HT1080 (cell line): ENCODE measurements at places on chromosomes 3 and 15.

DNA sequence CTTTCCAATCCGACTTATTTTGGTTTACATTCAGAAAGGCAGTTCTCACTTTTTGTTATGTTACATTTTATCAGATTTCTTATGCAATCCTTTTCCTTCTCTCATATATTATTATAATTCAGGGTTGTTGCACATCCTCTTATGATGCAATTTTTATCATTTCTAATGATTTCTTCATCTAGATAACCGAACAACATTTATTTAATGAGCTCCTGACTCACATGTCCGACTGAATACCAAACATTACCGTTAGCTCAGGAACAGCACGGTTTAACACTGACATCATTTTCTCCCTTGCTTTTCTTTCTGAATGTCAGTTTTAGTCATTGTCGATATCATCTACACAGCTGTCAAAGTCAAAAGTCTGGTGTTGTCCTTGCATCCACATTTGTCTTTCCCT, 199.2 kb downstream of the BCHE start:
- DNase-seq: no peak

GRCh38 chr15:77340245-77340644, 79.7 kb downstream of the PEAK1 start:
- no peak for DNase-seq

- DNase-seq: no peak
Observed at GRCh38 chr15:28026764-28027713, 72.1 kb downstream of the OCA2 start.

DNA sequence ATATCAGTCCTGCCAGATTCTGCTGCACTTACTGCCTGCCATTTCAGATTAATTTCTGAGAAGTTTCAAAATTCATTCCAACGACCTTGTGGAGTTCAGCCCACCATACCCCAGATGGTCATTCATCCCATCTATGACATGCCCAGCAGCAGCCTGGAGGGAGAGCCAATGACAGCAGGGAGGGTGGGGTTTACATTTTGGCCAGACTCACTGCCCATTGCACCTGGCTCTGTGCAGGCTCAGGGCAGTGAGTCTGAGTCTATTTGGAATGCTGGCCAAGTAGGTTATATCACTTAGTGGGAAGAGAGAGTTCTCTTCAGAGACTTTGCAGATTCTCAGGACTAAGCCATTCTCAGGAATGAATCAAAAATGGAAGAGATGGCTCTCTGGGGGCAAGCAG, 21.5 kb downstream of the SRPRB start:
- no peak for DNase-seq

- DNase-seq: peak; percentile 26
Observed at GRCh38 chr3:58353722-58354553, 21.2 kb downstream of the PXK start.

DNA sequence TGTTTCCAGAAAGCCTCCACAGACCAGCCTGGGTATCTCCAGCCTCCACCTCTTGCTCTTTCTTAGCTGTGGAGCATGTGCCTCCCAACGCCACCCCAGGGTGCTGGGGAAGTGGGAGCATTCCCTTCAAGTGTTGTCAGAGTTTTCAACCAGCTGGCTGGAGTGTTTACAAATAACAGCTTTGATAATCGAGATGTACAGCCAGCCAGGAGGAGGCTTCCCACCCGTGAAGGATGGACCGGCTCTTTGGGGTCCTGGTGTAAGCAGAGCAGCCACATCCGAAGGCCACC, 8.5 kb upstream of the OXTR start:
- no peak for DNase-seq

- no peak for DNase-seq
Observed at GRCh38 chr3:35793667-35794066, 154.3 kb downstream of the ARPP21 start.

DNA sequence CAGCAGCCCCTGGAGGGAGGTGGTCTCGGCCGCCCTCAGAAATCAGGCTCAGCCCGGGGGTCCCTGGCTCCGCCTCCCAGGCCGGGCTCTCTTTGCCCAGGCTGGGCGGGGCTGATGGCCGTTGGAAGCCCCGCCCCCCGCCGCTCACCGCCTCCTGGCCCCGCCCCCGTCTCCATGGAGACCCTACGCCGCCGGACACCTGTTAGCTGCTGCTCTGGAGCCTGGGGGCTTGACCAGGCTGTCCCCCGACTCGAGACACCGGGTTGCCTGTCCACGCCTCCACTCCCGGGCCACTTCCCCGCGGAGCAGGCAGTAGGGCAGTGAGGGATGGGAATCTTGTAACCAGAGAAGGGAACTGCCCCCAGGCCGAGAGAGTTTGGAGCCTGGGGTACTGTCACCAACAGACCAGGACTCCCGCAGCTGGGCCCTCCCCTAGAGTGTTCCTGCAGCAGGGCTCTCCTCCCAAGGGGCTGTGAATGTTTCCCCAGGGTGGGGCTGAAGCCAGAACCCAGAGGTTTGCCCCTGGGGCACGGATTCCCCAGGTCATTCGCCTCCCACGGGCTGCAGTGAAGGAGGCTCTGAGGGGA, 27.8 kb upstream of the RPL32 start:
- no peak for DNase-seq

DNA sequence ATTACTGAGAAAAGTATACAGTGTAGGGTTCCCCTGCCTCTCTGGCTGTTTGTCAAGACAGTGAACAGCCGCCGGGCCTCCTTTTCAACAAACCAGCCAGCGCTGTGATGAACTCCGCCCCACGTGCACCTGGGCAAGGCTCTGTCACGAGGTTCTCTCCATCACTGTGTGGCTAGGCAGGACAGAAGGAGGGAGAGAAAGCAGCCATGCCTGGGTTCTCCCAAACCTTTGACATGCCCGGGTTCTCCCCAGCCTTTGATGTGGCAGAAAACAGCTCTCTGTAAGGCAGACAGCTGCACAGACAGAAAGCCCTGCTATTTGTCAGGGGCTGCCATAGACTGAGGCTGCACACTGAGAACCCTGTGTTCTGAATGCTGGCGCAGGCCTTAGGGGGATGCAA, 101.4 kb upstream of the TRPM1 start:
- no peak for DNase-seq

DNA sequence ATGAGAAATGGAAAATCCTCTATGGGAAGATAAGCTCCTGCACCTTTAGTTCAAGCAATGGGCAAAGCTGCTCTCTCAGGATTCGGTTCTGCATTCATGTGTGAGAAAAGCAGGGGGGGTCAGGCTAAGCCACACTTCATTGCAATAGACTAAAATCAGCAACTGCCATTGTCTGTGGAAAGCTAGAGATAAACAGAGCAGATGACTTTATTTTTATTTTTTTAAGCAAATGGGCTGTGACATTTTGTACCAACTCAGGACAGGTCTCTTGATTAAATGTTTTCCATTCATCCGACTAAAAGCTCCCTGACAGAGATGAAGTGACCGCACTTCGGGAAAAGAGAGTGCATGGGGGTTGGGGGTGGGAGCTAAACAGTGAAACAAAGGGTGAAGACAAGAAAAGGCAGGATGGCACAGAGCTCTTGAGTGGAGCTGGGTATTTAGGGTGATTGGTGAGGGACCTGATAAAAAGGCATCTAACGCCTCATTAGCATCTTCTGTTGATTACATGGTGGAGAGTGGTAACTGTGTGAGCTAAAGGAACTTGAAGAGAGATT, 987.4 kb downstream of the TUSC7 start:
- DNase-seq: no peak

- DNase-seq: no peak
Observed at GRCh38 chr3:149263856-149264255, 42.2 kb upstream of the CP start.

GRCh38 chr15:65020419-65020818, 9.0 kb downstream of the MTFMT start:
- DNase-seq: no peak

DNA sequence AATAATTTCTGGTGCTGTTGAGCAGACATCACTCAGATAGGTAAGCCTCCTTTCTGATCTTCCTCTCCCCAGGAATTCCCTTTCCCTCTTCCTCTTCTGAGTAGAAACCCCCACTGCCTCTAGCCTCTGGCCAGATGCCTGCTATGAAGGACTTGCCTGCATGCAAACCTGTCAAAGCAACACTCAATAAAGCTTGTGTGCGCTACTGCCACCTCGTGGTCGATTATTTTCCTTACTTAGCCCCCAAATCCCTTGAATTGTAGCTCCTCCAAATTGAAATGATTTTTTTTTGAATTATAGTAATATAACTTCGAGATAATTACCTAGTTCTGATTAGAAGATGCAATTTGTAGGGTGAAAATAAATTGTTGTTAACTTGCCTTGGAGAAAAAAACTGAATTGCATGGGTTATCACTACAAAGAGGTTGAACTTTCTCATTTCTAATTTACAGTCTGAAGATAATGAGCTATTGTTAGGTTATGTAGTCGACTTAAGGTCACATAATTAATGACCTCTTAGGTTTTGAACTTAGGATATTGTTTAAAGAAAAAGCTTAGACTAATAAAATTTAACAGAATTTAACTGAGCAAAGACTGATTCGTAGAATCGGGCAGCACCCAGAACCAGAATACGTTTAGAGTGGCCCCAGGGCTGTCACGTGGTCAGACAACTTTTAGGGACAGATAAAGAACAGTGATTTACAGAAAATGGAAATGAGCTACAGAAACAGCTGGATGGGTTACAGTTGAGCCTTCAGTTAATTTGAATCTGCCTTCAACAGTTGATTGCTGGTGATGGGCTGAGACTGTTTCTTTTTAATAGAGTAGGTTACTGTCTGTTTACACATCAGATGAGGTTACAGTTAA, 269.3 kb downstream of the ARPP21 start:
- peak; percentile 65 for DNase-seq

DNA sequence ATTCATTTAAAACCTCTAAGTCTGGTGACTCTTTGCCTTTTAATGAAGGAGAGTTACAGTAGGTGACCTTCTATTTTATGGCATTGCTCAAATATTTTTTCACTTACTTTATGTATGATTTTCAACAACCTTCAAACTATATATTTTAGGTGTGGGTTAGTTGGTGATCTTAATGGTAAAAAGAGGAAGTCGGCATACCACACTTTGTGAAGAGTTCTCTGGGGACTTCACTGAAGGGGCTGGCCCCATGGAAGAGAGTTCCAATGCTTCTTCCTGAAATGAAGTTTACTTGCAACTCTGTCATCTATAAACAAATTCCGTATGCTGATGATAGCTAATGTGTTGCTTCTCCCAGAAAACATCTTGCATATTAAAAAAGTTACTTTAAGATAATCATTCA, 647.0 kb upstream of the SGO1 start:
- no peak for DNase-seq

DNA sequence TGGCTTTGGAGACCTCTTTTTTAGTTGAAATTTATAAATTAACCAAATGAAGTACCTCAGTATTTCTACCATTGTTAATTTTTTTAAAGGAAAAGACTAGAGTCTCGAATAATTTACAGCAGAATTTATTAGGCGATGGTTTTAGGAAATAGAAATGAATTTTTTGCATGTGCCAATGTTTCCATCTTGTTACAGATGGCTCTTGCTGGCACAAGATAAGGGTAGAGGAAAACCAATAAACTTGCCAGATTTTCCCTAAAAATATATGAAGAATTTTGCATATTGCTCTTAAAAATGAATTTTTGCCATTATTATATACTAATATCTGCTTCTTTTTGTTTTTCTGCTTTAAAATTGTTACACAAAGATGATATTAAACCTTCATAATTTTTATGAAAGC, 380.7 kb downstream of the NLGN1 start:
- no peak for DNase-seq

GRCh38 chr3:57077630-57078343, 17.3 kb downstream of the SPATA12 start:
- no peak for DNase-seq

DNA sequence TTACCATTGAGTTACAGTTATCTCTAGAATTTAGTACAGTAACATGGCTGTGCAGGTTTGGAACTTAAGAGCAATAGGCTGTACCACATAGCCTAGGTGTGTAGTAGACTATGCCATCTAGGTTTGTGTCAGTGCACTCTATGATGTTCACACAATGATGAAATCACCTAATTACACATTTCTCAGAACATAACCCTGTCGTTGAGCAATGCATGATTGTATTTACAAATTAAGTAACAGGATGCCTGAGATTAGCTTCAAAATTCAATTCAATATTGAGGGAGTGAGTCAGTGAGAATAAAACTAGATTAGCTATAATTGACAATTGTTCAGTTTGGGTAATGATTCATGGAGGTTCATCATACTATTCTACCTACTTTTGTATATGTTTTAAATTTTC, 633.8 kb downstream of the IGSF11 start:
- no peak for DNase-seq

GRCh38 chr3:183158113-183158512, 4.4 kb downstream of the LAMP3 start:
- no peak for DNase-seq

DNA sequence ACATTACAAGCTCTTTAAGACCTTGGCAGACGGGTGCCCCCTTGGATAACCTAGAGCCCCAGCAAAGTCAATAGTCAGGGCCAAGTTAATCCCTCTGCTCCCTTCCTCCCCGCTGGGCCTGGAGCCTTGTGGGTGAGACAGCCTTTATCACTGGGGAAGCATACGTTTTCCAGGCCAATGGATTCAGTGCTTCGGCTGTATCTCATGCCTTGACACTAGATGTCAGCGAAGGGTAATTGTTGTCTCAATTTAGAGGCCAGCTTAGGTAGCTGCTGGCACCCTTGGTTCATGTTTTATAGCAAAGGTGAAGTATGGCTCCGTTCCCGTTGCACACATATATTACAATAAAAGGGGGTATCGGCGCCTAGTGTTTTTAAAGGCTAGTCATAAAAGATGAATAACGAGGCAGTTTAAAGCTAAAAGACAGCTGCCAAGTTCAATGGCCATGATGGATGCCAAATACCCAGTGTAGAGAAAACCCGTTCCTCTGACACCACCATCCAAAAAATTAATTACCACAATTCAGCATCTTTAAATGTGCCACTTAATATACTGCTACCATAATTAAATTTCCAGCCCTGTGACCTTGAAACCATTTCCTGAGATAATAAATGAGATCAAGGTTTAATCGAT, 52.3 kb upstream of the BNIP2 start:
- peak; percentile 31 for DNase-seq

DNA sequence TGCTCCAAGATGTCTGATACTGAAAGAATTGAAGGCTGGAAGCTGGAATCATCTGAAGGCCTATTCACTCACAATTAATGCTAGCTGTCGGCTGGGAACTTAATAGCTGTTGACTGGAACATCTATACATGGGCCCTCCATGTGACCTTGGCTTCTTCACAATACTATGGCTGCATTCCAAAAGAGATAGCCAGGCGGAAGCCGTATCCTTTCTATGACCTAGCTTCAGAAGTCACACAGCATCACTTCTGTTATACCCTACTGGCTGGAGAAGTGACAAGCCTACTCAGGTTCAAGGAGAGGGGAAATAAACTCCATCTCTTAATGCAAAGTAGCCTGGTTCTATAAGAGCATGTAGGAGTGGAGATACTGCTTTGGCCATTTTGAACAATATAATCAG, 50.9 kb upstream of the SPRED1 start:
- DNase-seq: no peak

GRCh38 chr15:98878172-98878571, 129.4 kb downstream of the PGPEP1L start:
- no peak for DNase-seq

DNA sequence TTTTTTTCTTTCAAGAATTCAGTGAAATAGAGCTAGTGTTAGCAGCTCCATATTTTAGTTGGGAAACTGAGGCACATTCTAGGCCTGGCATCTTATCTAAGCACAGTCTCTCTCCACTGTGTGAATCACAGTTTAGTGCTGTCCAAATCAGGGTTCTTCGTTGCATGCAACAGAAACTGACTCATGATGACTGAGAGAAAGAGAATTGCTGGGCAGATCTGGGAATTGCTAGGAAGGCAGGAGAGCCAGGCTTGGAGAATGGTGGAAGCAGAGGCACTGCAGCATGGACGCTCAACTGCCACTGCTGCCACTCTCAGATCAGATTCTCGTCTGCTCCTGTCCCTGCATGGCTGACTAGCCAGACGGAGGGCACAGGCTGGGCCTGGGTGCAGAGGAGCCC, 40.7 kb upstream of the CHST2 start:
- DNase-seq: peak; percentile 68
